ENCODE measurements at places on chromosomes 4 and X.

GRCh38 chrX:29299684-29300083 is 712.4 kb downstream of the IL1RAPL1 start:
- no peak for DNase-seq

GRCh38 chrX:56233682-56234081 is 1.5 kb downstream of the KLF8 start:
- peak; percentile 12 for DNase-seq

DNA sequence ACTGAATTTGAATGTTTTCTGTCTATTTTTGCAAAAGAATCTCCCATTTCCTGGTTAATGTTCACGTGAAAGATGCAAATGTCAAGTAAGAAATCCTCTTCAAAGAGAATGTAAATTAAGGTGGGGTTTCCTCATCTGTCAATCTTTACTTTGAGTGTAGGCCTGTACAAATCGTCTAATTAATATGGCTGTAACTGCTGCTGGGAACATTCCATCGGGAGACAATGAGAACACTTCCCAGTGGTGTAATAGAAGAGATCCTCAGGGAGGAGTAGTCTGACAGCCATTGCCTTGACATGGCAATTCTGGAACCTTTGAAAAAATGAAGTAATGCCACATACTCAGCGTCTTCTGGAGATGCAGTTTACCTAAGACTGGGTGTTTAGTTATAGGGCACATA is 3.7 kb downstream of the EREG start:
- DNase-seq: no peak

DNA sequence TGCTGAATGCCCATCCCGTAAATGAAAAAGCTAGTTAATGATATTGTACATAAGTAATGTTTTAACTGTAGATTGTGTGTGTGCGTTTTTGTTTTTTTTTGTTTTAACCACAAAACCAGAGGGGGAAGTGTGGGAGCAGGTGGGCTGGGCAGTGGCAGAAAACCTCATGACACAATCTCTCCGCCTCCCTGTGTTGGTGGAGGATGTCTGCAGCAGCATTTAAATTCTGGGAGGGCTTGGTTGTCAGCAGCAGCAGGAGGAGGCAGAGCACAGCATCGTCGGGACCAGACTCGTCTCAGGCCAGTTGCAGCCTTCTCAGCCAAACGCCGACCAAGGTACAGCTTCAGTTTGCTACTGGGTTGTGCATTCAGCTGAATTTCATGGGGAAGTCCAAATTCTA is at the start of gene SPP1:
TSS of gene SPP1 (plus strand) at position 249 of the 400 bp plus-strand sequence. CDS start 1,182 bp downstream, outside the sequence.
- peak; percentile 8 for DNase-seq

DNA sequence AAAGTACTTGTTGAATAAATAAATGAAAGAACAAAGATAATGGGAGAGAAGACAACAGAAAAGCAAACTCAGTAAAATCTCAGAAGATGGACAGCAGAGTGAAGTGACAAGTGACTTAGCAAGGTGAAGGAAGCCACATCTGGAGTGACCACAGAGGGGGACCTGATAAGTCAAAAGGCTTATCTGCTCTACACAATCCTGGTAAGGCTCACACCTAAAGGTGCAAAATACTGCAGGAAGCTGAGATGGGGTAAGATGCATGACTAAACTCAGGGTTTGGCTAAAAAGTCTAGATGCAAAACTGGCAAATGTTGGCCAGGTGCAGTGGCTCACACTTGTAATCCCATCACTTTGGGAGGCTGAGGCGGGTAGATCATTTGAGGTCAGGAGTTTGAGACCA is 22.2 kb downstream of the TRMT2B start:
- DNase-seq: no peak

GRCh38 chr4:8558080-8558960 is 21.9 kb upstream of the GPR78 start:
- DNase-seq: peak; percentile 36

GRCh38 chr4:144906181-144906925 is 191.6 kb downstream of the ANAPC10 start:
- peak; percentile 15 for DNase-seq

DNA sequence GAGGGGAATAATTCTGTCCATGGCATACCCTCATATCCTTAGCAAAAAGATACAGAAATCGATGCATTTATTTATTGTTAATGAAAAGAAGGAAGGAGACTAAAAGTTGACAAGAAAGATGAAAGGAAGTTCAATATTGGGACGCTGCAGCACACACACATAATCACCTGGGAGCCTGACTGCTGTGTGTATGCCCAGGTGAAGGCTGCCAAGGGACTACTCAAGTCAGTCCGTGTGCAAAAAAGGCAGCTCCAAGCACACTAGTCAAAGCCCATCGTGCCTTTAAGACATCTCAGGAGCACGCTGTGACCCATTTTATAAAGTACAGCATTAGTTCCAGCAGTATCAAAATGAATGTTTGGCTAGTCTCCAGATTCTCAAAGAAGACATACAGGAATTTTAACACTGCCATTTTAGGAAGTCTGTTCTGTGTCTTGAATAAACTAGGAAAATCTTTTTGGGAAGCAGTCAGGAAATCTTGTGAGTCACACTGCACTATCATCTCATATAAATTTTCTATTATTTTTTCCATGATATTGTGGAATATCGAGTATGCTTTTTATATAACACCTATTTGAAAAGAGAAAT is 363.9 kb downstream of the GASK1B start:
- DNase-seq: peak; percentile 3

Measured in fibroblast of skin of scalp (primary cell).